NCI-H1092 (cell line): ENCODE measurements at places on chromosomes 2 and 18.

DNA sequence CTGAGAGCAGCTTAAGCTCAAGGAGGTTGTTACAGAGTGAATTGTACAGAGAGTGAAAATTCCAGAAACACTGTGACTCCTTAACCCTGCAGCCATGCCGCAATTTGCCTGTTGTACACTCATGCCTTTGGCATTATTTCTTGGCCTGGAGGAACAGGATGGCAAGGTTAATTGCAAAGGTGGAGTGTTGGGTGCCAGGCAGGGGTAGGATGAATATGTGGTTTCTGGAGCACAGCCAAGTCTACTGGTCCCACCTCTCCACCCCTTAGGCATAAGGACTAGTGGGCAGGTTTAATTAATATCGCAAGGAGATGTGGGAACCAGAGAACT, 250.2 kb downstream of the LRRTM1 start:
- DNase-seq, result peak; percentile 2

DNA sequence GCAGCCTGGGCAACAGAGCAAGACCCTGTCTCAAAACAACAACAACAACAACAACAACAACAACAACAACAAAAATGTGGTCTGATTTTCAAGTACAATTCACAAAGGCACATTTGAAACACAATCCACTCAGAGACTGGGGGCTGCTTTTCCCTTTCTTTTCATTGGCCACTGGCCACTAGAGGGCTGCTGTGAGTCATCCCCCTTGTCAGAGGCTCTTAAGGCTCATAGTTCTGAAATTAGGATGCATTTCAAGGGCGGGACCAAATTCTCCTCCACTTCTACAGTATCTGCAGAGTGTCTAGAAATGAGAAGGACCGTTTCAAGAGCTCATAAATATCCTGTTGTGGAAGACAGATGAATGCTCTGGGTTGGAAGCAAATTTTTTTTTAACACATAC, 285.4 kb downstream of the NRXN1 start:
- no peak for DNase-seq

GRCh38 chr2:86186431-86186830, 8.8 kb downstream of the IMMT start:
- DNase-seq, result no peak

GRCh38 chr2:70664525-70664924, 103.5 kb downstream of the ADD2 start:
- no peak for DNase-seq
